Dermis blood vessel endothelial cell (primary cell): ENCODE measurements at places on chromosomes 1 and 21. TPM values are rescaled to one million over a fixed set of nuclear protein-coding genes. Genes with fewer than 3 reads are reported as not detected.

The LRP8 gene
- total RNA-seq = 17.2 and 51.9 TPM in 2 replicates

The TP73 gene
- total RNA-seq = not detected in 2 replicates

The POU3F1 gene
- under 0.01 and 0.05 TPM in 2 replicates for total RNA-seq

The SSR2 gene
- 516 and 723 TPM in 2 replicates for total RNA-seq

The KLHDC8A gene
- total RNA-seq = not detected in 2 replicates

The IFFO2 gene
- 10.1 and 12.6 TPM in 2 replicates for total RNA-seq

The FMO1 gene
- not detected in 2 replicates for total RNA-seq

The TLCD4 gene
- total RNA-seq = 0.09 and 0.34 TPM in 2 replicates

DNA sequence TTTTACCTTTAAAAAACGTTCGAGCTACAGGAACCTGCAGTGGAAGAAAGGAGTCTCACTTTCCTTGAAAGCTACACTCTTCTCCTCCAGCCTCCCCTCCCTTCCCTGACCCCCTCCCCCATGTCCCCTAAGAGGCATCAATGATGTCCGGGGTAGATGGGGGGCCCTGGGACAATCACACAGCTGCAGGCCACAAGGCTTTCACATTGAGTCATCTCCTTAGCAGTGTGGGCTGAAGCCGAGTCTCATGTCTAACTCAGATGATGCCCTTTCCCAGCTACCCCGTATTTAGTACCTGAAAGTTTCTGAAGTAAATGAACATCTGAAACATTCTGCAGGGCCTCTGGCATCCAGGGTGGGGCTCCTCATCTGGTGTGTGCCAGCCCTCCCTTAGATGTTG, 6.3 kb upstream of the GPR25 start:
- DNase-seq = no peak

DNA sequence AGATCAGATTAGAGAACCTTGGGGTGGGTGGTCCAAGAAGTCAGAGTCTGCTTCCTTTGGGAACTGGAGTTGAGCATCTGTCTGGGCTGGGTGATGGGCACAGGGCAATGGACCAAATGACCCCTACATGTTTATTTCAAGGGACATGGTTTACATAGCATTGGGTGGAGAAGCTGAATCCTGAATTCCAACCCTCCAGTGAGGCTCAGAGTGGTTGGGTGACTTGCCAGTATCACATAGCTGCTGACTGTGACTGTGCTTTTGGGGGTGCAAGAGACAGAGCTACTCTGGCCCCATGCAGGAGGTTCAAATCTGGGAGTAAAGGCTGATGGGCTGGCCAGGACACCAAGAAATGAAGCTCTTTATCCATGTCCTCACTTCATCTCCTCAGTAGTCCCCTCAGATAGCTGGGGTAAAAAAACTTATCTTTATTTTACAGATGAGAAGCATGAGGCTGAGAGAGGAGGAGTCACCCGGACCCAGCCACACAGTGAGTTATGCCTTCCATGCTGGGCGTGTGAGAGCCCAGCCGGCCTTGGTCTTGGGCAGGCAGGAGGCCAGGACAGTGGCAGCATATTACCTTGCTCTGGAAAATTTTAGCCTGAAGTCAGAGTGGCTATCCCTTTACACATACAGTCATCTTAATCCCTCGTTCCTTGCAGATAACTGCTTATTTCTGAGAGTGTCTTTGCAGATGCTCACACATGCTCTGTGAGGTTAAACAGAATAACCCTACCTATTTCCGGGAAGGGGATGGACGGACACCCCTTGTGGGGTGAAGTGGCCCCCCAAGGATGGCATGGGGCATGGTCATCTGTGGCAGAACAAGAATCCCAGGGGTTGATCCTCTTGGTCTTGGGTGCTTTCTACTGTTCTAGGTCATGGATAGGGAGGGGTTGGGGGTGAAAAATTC, 2.8 kb upstream of the SERINC2 start:
- DNase-seq = no peak

DNA sequence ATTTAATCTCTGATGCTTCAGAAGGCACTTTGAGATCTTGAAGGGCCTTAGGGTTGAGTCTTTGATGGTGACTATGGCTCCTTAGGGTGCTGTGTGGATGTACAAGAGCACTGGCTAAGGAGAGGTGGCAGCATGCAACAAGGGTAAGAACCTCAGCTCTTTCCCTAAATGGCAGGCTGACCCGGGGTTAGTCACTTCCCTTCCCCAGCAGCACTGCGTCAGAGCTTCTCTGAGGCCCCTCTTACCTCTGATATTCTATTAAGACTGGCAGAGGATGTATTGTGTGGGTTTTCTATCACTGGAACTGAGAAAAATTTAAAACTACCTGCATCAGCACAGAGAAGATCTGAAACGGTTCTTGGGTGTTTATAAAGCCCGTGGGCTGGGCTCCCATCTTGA, 11.8 kb downstream of the C1orf116 start:
- peak; percentile 8 for DNase-seq

DNA sequence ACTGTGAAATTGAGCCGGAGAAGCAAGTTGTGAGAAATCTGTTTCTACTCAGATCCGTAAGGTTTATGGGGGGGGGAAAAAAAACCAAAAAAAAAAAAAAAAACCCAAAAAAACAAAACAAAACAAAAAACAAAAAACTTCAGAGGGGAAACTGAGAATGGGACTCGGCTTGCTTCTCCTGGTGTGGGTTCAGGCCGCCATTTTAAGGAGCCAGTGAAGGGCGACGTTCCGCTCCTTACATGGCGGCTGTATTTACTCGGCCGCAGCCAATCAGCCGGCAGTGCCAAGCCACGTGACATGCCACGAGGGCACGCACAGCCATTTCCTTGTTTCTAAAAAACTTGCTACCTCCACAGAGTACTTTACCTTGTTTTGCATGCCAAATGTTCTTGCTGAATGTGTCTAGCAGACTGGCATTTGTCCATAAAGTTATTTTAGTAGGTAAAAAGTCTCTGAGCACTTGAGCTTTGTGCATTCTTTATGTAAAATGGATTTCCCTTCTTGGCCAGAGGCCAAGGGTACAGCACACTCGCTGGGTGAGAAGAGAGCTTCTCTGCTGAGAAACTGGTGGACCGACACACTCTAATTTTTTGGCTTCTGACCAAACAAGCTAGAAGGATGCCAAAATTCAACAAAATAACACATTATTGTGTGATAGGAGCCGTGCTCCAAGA, 101.8 kb downstream of the NFIA start:
- peak; percentile 98 for DNase-seq

DNA sequence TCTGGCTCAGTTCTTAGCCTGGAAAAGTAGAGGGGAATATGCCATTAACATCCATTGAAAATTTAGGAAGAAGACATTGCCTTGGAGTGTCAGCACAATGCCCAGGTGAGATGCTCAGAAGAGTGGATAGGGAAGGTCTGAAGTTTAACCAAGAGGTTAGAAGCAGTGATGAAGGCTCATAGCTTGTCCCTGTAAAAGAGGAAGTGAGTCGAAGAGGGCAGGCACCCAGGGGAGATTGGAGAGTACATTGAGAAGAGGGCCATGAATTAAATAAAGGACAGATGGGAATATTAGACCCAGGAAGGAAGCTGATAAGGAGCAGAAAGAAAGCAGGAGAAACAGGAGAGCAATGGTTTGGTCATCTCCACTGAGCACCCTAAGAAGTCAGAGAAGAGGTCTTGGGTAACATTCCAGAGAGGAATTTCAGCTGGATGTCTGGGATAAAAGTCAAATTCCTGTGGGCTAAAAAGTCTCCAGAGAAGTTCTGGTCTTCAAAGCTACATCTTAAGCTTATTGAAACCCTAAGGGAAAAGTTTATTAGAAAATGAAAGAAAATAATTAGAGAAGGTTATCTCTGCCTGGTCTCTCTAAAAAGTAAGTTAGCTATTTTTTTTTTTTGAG, 17.3 kb downstream of the C8B start:
- DNase-seq = no peak

DNA sequence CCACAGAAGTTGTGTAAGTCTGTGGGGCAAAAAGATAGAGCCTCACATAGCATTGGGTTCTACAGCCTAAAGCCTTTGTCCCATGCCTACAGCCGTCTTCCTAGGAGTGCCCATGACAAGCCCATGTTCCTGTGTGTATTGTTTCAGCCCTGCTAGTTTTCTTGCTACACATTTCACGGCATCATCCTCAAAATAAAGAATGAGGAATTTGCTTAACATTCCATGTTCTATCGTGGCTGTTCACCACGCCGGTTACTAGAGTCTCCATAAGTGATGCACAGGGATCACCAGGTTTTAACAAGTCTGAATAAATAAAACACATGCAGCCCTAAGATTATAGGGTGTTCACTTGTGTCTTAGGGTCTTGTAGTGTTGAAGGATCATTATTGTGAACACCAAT, 87.4 kb upstream of the NGF start:
- no peak for DNase-seq

- no peak for DNase-seq
Measured at GRCh38 chr21:44334329-44335030, 4.7 kb downstream of the CFAP410 start.

GRCh38 chr1:214019499-214019898, 31.7 kb downstream of the PROX1 start:
- DNase-seq = no peak

GRCh38 chr21:21233051-21233450, 234.8 kb downstream of the NCAM2 start:
- no peak for DNase-seq

DNA sequence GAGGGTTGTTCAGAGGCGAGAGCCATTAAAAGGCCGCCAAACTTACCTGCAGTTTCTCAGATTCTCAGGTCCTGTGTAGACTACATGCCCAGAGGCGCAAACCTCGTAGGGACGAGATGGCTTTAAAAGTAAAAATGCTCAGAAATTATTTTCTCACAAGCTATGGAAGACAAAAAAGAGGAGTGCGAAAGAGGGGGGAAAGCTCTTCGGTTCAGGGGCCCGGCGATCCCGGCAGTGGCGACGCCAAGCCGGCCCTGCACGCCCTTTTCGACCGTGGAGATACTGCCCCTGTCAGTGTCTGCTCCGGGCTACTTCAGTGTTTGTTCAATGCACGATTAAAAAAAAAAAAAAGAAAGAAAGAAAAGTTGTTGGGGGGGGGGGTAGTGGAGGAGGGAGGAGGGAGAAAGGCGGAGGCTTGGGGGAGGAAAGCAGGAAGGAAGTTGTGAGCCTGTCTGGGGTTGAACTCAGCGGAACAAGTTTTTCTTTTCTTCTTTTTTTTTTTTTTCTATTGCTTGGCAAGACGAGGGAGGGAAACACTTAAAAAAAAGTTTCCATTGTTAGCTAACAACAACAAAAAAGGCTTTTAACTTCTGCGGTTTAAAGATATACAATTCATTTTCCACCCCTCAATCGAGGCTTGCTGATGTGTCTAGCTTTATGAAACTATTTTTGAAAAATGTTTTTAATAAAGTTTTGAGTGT, at the start of gene ITPKB:
TSS of gene ITPKB (minus strand) at position 288 of the 701 bp plus-strand sequence. CDS start 1,824 bp downstream, outside the sequence.
- peak; percentile 87 for DNase-seq

GRCh38 chr1:154104433-154105082, 50.3 kb downstream of the NUP210L start:
- no peak for DNase-seq

- DNase-seq = no peak
Measured at GRCh38 chr1:226987179-226987536, 47.1 kb downstream of the COQ8A start.

DNA sequence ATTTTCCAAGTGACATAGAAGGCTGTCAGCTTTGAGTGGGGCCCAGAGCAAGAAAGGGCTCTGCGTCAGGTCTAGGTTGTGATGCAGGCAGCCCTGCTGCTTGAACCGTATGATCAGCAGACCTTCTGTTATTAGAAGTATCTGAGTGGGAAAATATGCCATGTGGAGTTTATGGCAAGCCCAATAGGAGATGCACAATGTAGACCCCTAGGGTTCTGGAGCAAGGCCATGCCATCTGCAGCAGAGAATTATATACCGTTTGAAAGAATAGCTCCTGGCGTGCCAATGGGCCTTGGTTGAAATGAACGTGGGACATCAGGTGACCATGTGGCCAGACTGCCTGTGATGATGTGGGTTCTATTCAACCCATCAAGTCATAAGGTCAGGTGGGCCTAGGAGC, 44.1 kb upstream of the ZBTB18 start:
- DNase-seq = no peak

GRCh38 chr1:184803180-184803492, 48.5 kb upstream of the EDEM3 start:
- no peak for DNase-seq

DNA sequence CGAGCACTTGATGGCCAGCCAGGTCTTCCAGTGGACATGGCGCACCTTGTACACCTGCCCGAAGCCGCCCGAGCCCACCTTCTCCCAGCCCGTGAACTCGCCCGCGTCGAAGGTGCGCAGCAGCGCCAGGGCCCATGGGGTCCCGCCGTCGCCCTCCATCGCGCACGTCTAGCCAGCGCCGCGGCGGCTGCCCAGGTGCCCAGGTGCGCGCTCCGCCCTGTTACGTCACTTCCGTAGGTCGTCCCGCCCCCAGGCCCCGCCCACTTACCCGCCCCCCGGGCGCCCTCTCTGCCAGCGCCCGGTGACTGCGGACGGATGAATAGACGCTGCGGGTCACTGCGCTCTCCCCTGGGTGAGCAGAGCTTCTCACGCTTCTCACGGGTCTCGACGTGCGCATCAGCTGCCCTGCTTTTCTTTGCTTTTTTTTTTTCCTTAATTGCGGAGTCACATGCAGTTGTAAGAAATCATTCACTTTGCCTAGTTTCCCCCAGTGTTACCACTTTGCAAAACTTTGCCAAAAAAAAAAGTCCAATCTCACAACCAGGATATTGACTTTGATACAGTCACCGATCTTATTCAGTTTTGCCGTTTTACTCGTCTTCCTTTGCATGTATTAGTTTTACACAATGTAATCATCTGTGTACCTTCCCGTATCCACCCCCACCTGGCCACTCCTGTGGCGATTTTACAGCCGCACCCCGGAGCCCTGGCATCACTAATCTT, at the start of gene RIPK4:
TSS of gene RIPK4 (minus strand) at position 170 of the 723 bp plus-strand sequence. CDS start at position 159, 11 bp downstream.
- DNase-seq = no peak

DNA sequence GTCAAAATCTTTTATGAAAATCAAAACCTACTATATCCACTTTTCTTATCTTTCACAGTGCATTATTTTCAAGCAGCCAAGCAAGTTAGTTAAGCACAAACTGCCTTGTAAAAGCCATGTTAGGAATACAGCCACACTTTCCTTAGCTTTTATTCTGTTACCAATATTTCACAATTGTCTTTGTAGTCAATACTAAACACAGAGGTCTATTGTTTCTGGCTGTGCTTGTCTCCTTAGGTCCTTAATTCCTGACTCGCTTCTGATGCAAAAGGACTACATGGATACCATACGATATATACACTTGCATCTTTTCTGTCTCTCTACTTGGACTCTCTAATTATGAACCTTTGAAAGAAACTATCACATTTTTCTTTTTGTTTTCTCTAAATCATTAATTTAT, 331.8 kb downstream of the NEGR1 start:
- no peak for DNase-seq

DNA sequence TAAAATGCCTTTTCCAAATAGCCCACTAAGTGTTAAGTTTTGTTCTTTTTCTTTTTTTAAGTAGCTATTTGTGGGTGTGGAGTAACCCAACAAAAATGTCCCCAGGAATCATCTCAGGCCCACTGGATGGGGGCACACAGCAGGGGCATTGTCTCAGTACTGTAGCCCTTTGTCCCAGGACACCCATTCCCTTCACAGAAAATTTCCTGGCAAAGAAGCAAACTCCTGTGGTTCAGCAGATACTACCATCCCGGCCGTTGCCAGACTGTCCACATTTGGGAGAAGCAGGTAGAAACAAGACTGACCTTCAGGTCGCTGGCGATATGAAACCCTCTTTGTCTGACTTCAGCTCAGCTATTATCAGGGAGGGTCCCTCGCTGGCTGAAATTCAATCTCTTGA, 23.7 kb upstream of the SRRM1 start:
- no peak for DNase-seq
